HS-5 (cell line): ENCODE measurements at places on chromosomes 2 and 18.

DNA sequence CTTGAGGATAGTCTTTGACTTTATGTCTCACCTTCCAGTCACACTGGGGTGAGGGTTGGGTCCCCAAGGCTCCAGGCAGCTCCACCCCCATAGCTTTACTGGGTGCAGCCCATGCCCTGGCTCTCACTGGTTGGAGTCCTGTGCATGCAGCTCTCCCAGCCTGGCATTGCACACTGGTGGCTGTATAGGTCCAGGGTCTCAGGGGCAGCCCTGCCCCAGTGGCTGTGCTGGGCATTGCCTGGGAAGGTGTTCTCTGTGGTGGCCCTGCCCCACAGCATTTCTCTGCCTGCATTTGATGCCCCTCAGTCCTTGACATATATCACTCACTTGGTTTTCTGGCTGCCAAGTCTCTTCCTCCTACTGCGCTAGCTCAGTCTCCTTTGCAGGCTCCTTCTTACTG is 21.2 kb downstream of the MPHOSPH10 start:
- no peak for DNase-seq

DNA sequence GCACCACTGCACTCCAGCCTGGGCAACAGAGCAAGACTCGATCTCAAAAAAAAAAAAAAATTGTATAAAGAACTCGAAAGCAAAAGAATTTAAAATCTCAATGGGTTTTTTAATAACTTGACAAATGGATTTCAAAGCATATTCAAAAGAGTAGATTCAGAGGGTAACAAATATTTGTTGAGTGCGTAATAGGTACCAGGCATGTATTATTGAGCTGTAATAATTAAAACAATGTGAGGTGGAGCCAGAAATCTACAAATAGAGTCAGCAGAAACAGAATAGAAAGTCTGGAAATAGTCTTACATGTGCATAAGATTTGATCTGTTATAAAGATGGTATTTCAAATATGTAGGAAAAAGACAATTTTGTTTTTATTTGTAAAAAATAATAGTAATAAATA is 19.1 kb upstream of the RAB11FIP5 start:
- DNase-seq: no peak

GRCh38 chr2:237542001-237542704 is 24.2 kb upstream of the PRLH start:
- DNase-seq: no peak

GRCh38 chr2:216517447-216518225 is 19.0 kb downstream of the RPL37A start:
- no peak for DNase-seq

DNA sequence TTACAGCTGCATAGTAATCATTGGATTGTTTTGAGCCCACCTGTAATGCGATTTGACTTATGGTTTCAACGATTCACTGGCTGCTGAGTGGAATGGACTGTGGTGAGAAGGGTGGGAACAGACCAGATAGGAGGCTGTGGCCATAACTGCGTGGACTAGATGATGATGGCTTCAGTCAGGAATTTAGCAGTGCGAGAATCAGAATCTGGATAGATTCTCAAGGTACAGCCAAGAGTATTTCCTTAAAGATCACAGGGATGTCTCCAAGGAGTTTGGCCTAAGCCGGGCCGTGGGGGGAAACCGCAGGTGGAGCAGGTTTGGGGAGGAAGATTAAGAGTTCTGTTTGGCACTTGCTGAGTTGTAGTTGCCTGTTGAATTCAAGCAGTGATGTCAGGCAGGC is 44.0 kb upstream of the CHMP1B start:
- DNase-seq: no peak

DNA sequence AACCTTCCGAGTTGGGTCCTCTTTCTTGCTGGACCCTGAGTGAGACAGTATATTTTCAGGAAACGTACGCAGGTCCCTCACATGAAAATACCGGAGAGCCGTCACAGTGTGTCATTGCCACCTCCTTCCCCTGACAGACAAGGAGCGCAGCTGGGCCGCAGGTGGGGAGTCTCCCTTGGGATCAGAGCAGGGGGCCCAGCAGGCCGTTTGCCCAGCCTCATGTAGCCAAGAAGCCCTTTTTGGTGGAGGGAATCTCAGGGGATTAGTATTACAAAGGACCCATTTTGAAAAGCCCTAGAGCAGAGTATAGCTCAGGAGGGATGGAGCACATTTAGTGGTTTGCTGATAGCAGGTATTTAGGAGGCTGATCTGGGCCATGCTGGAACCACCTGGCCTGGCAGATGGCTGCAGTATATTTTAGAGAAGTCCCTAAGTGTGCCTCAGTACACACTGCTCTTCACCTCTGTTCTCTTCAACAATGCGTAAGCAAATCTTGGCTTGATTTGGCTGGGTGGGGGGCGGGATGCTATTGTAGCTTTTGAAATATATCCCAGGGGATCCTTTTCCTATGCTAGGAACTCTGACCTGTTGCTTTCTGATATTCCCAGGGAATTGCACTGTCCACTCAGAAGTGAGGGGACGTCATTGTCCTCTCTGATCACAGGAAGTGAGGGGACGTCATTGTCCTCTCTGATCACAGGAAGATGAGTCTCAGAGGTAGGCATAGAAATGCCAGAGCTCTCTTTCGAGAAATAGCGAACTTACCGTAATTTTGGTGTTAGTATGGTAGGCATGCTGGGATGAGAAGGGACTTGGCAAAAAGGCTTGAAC is 171.9 kb downstream of the HRH4 start:
- no peak for DNase-seq

GRCh38 chr2:120993661-120994060 is 258.0 kb downstream of the GLI2 start:
- DNase-seq: no peak

DNA sequence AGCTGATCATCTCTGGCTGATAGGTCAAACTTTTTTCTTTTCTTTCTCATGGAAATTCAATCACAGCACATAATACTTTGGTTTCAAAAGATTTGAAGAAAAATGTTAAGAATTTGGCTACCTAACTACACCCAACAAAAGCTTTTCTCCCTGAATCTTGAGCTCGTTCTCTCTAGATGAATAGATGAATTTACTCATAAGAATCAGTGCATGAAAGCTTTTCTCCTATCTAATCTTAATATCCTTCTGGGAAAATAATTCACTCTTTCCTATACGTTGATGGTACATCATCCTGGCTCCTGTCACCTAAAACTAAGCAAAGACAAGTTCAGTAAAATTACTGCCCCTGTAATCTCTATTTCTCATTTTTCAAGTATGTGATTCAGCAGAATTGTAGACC is 1479.1 kb downstream of the DPP10 start:
- DNase-seq: no peak

- no peak for DNase-seq
Observed at GRCh38 chr2:152594022-152594766, 123.1 kb downstream of the PRPF40A start.

- DNase-seq: no peak
Observed at GRCh38 chr2:133955169-133955568, 298.7 kb upstream of the MGAT5 start.

GRCh38 chr2:189000221-189000620 is 26.0 kb downstream of the COL3A1 start:
- DNase-seq: no peak

DNA sequence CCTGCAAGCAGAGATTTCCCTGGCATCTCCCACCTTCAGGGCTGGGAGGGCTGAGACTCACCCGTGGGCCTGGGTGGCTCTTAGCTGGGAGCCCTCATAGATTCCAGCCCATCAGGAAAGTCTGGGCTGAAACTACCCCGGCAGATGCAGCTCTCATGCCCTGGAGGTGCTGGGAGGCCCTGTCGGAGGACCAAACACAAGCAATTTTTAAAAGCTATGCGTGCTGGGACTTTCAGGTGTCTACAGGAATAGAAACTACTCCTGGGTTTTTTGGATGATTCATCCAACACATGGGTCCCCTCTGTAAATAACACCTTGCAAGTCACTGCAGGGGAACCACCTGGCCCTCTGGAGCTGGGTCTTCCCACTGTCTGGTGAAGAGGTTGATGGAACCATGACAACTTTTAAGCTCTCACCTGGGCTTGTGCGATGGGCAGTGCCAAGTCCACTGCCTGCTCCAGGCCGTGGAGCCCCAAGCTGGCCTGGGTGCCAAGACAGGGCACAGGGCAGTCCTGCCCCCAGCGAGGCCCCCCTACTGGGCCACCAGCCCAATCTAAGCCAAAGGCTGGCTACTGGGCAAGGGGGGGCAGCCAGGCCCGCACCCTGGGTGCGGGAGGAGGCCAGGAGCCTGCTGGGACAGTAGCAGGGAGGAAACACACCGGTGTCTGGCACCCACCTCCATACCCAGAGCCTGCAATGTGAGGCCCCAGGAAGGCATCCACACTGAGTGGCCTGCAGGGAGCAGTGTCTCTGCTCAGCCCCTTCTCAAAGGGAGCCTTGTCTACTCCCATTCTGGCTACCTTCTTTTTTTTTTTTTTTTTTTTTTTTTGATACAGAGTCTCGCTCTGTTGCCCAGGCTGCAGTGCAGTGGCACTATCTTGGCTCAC is 1.1 kb upstream of the GPR55 start:
- DNase-seq: no peak

GRCh38 chr2:54626884-54627283 is 96.6 kb upstream of the EML6 start:
- DNase-seq: no peak
